Activated CD4-positive, alpha-beta memory T cell treated with anti-CD3 and anti-CD28 coated beads for 36 hours (primary cell): ENCODE measurements at places on chromosomes 4 and X. TPM values are rescaled to one million over a fixed set of nuclear protein-coding genes. Genes with fewer than 3 reads are reported as not detected.

TBX22 gene
- total RNA-seq = not detected

LONRF3 gene
- total RNA-seq = 4.3 TPM

TASL gene
- 1.1 TPM for total RNA-seq

NAP1L5 gene
- 4.8 TPM for total RNA-seq

KCNIP4 gene
- total RNA-seq = not detected

HOPX gene
- 126 TPM for total RNA-seq

TENM3 gene
- not detected for total RNA-seq

SSX1 gene
- total RNA-seq = not detected

CTAG1A gene
- total RNA-seq = not detected

DMRTC1 gene
- total RNA-seq = not detected

GPR78 gene
- not detected for total RNA-seq

FGF2 gene
- 0.36 TPM for total RNA-seq

BTC gene
- not detected for total RNA-seq

SMR3B gene
- total RNA-seq = not detected

YIPF6 gene
- total RNA-seq = 24.2 TPM

ART3 gene
- 0.36 TPM for total RNA-seq

IL2 gene
- total RNA-seq = 164 TPM

NWD2 gene
- total RNA-seq = not detected

IRS4 gene
- total RNA-seq = not detected

PLXNB3 gene
- total RNA-seq = 0.69 TPM

MAGIX gene
- 0.87 TPM for total RNA-seq

SGCB gene
- 13.9 TPM for total RNA-seq

TLR1 gene
- 1.5 TPM for total RNA-seq
